ENCODE measurements at places on chromosomes 2 and 18. TPM values are rescaled to one million over a fixed set of nuclear protein-coding genes. Genes with fewer than 3 reads are reported as not detected.

DNA sequence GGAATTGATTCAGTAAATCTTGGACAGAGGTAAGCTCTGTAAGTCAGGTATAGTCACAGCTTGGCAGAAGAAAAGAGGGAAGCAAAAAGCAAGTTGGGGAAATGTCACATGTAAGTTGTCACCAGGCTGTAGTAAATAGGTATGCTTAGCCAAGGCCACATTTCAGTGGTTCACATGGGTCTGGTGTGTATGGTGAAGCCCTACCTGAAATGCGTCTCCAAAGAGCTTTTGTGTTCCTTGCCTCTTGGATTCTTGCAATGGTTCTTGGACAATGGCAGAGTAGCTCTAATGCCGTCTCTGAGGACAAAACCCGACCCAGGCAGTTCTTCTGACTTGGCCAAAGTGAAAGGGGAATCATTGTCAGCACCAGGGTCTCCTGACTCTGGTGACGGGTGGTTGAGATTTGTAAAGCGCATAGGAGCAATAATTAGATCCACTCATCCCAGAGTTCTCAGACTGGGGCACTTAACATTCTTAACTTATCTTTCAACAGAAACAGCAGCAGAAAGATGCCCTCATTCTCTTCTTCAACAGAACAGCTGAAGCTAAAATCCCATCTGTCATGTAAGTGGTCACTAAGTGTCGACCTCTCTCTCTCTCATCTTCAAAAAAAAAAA lies 34.4 kb upstream of the RPL37A start:
- no peak for DNase-seq

DNA sequence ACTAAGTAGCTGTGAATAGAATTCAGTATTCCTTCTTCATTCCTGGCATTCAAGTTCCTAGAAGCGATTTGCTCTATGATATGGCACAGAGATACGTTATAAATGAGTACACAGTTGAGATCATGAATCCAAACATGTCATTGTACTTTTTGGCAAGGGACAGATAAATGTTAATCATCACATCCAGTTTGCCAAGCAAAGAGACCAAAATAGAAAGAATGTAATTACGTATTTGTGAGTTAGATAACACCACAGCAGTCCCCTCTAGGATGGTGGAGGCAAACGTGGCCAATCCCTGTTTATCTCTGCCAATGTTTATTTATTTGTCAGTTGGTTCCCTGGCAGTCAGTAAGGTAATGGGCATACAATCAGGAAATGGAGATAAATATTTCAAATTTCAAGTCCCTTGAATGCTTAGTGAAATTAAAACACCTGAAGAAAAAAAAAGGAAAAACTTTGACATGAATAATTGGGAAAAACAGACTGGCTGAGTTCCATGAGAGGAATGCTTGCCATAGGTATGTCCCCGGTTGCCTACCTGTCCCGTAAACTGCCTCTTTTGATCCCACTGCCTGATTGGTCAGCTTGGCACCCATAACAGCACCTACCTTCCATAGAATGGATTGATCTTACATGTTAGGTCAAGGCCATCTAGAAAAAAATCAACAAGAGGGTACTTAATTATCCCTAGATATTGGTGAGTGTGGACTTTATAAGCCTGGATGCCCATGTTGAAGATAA lies 451.1 kb upstream of the NETO1 start:
- DNase-seq: no peak

DNA sequence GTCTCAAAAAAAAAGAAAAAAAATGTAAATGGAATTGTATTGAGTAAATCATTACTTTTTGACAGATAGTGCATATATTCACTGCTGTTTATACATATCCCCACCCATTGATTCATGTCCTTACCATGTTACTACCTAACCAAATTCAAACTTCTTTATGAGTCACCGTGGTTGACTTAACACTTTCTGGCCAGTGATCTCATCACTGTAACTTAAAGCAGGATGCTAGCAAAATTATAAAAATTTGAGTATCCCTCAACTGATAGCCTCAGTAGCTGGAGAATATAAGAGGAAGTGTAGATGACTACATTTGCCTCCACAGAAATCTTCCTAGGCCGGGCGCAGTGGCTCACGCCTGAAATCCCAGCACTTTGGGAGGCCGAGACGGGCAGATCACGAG lies 13.4 kb downstream of the CNOT9 start:
- DNase-seq: no peak

Gene BMPR2
- 41.0 TPM for polyA plus RNA-seq

- no peak for DNase-seq
These were observed 88.6 kb downstream of the SCN3A start for GRCh38 chr2:165115258-165115657.
